ENCODE measurements at places on chromosomes 12 and 14. TPM values are rescaled to one million over a fixed set of nuclear protein-coding genes. Genes with fewer than 3 reads are reported as not detected.
A peak's percentile ranks its signal among the peaks of the same experiment; 100 is the strongest.

The SSTR1 gene
- 10.8 TPM for total RNA-seq

GRCh38 chr14:56115976-56116893, 2.0 kb upstream of the PELI2 start:
- no peak for DNase-seq

The PHC1 gene
- total RNA-seq = 245 TPM

DNA sequence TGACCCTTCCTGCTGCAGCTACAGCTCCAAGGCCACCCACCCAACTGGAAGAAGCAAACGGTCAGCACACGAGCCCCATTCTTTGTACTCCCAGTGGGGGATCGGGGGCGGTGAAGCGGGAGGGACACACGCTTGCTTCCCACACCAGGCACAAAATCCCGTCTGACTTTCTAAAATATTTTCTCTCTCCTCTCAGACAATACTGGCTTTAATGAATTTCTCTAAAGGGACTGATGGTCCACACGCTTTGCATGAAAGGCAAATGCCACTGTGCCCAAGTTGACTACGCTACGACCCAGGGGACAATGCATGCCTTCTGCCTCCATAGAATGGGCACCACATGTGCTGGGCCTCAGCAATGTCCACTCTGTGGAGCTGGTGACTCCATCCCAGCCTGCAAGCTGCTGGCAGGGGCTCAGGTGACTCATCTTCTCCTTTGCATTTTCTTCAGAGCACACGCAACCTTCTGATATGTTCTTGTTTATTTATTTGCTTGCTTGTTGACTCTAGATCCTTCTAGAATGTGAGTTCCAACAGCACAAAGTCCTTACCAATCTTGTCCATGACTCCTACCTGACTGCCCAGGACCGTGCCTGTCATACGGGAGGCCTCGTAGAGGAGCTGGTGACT, 15.6 kb downstream of the SYNE3 start:
- DNase-seq = no peak

DNA sequence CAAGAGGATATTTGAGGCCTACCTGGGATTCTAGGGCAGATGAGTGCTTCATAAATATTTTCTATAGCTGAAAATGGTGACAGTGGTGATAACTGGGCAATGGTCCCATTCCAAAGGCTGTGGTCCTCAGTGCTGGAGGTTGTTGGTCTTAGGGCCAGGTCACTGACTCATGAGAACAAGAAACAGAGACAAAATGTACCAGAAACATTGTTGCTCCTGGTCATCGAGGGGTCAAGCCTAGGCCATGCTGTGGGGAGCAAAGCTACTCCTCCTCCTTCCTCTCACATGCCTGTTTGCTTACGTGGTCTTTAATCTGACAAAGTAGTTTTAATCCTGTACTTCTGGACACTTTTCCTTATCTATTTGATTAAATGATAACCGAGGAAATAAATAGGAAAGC, 33.8 kb downstream of the ERG28 start:
- DNase-seq = no peak

The LHX5 gene
- 0.85 TPM for total RNA-seq

DNA sequence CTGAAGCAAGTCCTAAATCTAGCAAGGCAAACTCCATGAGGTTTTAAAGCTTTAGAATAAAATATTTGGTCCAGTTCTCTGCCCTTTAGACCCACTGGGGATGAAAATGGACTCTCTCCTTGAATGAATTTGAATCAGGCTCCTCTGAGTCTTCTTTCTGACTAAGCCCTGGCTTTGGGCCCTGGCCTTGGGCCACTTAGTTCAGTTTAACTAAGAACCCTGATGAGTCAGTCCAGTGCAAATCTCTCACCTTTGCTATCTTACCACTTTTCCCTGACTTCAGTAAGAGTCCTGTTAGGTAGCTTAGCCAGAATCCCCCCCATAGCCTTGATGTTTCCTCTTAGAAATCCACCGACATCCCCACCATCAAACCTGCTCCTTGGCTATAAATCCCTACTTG, 427.5 kb downstream of the SNAPC1 start:
- no peak for DNase-seq

GRCh38 chr12:108638997-108639822, 5.5 kb upstream of the SELPLG start:
- DNase-seq = no peak

- DNase-seq = peak; percentile 11
Observed at GRCh38 chr12:53236443-53237111, 4.6 kb upstream of the RARG start.

The SPPL3 gene
- total RNA-seq = 9.5 TPM

GRCh38 chr14:99274346-99275221, 2.6 kb upstream of the BCL11B start:
- peak; percentile 94 for DNase-seq

The DYRK2 gene
- total RNA-seq = 32.4 TPM

- no peak for DNase-seq
Observed at GRCh38 chr12:3229577-3229976, 152.4 kb downstream of the TSPAN9 start.

DNA sequence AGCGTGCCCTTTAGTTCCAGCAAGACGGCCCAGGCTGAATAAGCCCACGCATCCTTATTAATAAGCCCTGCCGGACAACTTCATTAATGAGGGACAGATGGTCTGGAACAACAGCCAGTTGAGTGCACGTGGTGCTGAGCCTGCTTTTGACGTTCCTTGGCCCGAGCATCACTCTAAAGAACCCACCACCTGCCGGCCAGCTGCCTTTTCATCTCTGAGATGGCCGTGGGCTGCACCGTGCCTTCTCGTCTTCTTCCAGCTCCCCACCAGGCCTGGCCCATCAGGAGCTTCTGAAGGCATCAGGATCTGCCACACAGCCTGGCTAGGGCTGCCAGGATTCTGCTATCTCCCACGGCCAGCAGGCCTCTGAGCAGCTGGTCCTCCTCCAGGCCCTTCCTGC, 80.0 kb downstream of the AACS start:
- DNase-seq = no peak

The CCND2 gene
- 201 TPM for total RNA-seq

GRCh38 chr12:4178424-4179170, 95.0 kb upstream of the CCND2 start:
- no peak for DNase-seq

The RIMBP2 gene
- total RNA-seq = 1.2 TPM

The HSPA2 gene
- 21.4 TPM for total RNA-seq

The DAO gene
- total RNA-seq = not detected
